Stimulated activated CD4-positive, alpha-beta T cell treated with anti-CD3 and anti-CD28 coated beads, Interleukin-15, amount 100 ng/mL, for 48 hours (primary cell): ENCODE measurements at places on chromosomes 7 and 10.

GRCh38 chr7:132150711-132151110 lies 425.6 kb downstream of the PLXNA4 start:
- no peak for DNase-seq

- DNase-seq, result no peak
These were observed 316.3 kb downstream of the PARD3 start for GRCh38 chr10:34498821-34499220.

DNA sequence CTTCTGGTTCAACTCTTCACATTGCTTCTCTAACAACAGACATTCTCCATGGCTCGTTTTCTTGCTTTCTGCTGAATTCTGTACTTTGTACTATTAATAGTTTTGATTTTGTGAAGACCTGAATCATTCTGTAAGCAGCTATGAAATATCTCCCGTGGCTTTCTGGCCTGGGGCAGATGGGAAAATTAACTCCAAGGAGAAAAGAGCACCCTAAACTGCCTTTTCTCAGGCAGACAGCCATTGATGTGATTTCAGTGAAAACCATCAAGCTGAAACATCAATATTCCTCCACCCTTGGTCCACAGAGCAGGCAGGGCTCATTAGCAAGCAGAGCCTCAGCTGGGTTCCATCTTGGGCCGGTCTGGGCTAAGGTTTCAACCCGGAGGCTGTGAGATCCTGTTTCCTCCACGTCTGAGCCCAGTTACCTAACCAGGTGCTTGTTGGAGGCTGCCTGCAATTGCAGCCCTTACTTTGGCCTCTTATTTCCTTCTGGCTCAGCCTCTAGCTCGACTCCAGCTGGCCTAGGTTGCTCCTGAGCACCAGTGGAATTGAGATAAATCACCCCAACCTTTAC lies 21.1 kb upstream of the EZH2 start:
- no peak for DNase-seq

GRCh38 chr10:48251152-48251524 lies 23.4 kb downstream of the FRMPD2 start:
- no peak for DNase-seq

DNA sequence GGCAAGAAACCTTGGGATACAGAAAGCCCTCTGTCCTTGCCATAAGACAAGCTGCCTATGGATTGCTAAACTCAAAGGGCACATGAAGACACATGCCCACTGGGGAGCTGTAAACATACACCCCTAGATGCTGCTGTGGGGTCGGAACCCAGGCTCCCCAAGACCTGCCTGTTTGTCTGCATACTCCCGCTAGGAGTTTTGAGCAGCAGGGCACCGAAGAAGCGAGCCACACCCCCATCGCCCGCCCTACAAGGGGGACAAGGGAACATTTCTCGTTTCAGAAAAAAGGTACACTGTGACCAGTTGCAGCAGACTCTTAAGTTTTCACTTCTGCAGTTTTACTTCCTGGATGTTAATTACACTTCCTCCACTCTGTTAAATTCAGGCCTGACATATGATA lies 680.2 kb upstream of the GHITM start:
- DNase-seq, result no peak

- DNase-seq, result no peak
These were observed 49.5 kb upstream of the CREB5 start for GRCh38 chr7:28362812-28363211.

- no peak for DNase-seq
These were observed 5.2 kb downstream of the ARL4A start for GRCh38 chr7:12692479-12693259.

GRCh38 chr7:33196221-33196620 lies 66.9 kb downstream of the BBS9 start:
- no peak for DNase-seq

GRCh38 chr10:113135025-113135424 lies 185.0 kb downstream of the TCF7L2 start:
- DNase-seq, result no peak

GRCh38 chr7:16420649-16421332 lies 547 bp downstream of the CRPPA start:
- peak; percentile 82 for DNase-seq

DNA sequence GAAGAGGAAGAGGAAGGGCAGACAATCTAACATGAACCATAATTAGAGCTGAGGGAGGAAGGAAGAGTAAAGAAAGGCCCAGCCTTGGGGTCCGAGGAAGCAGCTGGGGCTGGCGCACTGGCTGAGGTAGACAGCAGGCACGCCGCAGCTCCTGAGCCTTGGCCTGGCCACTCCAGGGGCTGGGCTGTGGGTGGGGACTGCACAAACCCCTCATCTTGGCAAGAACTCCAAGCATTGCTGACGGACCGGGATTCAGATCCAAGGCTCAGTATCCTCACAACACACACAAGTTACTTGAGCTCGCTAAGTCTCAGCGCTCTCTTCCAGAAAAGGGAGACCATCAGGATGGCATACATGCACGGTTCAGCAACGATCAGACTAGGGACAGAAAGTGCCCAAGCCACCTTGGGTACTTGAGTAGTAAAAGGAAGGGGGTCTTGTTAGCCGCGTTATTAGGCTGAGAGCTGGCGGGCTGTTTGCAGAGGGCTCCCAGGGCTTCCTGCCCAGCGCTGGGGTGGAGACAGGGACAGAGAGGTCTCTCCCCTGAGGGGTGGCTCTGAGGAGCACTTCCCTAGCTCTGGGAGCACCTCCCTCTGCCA lies 4.5 kb downstream of the TNS3 start:
- DNase-seq, result no peak

DNA sequence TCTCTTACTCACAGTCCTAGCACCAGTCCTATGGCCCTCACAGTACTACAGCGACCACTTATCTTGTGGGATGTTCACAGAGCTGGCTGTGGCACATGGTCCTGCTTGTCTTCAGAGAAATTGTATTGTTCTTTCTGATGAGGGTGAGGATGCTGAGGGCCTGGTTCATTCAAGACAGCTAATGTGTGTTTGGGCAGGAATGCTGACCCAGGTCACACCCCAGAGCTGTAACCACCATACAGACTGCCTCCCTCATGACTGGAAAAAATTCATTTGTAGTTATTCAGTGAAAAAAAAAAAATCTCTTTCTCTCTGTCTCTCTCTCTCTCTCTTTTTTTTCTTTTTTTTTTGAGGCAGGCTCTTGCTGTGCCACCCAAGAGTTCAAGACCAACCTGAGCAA lies 83.5 kb downstream of the KLF6 start:
- no peak for DNase-seq

DNA sequence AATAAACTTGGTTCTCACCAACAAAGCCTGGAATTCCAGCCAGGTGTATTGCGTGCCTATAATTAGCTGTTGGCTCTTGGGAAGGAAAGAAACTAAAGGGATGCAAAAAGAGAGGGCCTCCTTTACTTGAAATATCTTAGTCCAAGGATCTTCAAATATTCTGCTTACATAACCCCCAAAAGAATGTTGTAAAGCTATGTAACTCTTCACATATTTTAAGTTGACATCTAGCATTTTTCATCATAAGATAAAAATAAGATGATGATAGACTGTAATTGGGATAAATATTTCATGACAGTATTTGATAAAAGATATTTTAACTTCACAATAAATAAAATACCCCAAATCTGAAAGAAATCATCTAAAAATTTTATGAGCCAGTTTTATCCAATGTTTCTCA lies 52.5 kb upstream of the SEPTIN7 start:
- DNase-seq, result no peak

DNA sequence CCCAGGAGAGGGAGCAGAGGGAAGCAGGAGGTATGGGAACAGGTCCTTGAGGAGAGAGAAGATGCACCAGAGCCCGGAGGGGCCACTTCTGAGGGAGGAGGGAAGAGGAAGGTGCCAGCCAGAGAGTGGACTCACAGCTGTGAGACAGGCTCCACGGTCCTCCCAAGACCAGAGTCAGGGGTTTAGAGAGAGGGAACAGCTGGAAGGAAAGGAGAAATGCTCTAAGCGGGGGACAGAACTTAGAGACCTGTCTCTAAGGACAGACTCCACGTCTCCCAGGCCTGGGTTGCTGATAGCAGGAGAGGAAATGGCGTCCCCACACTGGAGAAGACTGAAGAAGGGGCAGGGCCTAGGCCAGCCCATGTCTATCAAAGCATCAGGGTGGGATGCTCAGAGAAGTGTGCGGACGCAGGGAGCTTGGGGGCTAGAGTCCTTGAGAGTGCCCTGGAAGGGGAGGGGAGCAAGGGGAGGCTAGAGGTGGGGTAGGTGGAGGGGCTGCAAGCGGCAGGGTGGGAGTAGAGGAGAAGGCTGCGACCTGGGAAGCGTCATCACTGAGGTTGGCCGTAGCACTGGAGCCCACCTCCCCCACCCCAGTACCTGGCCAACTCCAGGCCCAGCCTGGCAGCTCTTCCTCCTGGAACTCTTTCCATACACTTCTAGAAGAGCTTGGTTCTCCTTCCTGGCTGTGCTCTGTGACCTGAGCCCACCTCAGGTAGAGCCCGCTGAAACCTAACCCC lies 25.6 kb upstream of the GRID1 start:
- no peak for DNase-seq

- no peak for DNase-seq
These were observed 239.0 kb downstream of the PHTF2 start for GRCh38 chr7:78037603-78038002.

DNA sequence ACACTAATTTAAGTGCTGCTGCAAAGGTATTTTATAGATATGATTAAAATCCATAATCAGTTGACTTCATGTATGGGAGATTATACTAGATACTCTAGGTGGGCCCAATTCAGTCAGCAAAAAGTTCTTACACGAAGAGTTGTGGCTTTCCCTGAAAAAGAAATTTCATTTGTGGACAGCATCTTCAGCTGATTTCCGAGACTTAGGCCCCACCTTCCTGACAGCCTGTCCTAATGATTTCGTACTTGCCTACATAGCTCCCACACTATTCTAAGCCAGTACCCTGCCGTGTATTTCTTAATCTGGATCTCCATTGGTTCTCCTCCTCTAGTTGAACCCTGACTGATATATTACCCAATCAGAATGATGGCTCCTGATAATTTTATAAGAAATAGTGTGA lies 297.9 kb downstream of the EXOC4 start:
- DNase-seq, result no peak

DNA sequence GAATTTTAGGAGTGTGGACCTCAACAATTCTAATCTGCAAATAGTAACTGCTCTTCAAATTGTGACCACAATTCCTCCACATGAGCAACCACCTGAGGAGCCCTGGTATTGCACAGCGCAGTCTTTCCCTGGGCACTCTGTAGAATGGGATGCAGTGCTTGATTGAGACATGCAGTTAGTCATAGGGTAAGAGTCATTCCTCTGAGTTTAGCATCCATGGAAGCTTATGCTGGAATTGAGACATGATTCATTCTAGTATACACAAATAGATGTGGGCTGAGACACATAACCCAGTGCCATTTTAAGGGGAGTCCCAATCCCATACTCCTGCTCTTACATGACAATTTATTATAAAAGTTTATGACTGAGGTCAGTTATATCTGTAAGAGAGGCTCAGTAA lies 582.3 kb upstream of the CNTNAP2 start:
- no peak for DNase-seq

GRCh38 chr7:3712841-3713240 lies 411.8 kb downstream of the SDK1 start:
- DNase-seq, result no peak

- DNase-seq, result no peak
These were observed at the start of gene GCK for GRCh38 chr7:44189286-44189992. Gene GCK (minus strand): TSS chr7:44189439. CDS start chr7:44188953, 486 bp downstream.

DNA sequence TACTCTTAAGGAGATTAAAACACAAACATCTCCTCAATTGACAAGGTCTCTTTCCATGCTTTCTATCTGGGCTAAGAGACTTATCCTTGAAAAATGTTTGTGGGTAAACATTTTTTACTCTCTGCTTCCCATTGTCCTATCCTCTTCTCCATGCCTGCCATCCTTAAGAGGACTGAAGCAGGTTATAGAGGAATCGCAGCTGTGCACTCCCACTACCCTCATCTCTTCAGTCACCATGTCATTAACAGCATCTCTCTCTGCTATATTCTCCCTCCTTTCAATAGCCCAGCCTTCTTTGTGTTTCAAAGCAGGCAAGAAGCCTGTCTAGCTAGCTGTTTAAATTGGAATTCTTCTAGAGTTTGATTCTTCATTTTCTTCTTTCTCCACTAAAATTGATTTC lies 22.6 kb downstream of the COL1A2 start:
- DNase-seq, result no peak

DNA sequence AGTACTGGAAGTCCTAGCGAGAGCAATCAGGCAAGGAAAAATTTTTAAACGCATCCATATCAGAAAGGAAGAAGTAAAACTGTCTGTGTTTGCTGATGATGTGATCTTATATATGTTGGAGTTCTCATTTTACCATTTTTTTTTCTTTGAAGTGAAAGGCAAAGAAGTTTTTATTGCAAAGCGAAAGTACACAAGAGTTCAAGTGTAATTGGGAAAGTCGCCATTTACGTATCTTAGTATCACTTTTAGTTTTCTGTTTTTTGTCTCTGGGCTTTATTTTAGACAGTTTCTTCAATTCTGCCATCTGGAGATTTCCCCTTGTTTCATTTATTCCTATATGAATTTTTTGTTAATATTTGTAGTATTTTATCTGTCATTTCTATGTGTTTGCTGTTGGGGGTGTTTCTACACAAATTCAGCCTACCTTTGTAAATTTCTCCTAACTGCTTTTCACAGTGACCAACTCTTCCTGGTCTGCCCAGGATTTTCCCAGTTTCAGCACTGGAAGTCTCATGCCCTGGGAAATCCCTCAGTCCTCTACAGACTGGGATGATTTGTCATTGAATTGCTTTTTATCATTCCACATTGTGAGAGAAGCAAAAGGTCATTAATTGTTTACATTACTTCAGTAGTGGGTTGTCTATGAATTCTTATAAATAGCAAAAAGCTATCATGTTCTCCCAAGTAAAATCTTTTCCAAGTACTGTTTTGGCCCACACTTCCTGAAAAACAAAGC lies 23.2 kb downstream of the BET1 start:
- no peak for DNase-seq

GRCh38 chr7:17608114-17608833 lies 309.8 kb downstream of the AHR start:
- no peak for DNase-seq

DNA sequence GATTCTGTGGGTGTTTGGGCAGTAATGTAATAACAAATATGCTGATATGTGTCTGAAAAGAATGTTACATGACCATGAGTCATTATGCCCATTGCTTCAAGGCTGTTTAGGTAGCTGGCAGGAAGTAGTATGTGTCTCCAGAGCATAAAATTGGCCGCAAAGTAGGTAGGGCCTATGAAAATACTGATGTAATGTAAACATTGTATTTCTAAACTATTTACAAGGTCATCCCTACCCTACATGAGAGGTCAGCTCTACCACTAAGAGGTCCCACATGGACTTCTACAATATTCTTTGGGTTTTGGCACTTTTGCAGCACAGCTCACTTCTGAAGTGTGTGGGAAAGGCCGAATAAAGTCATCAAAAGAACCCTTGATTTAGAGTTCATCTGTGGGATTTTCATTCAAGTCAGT lies 301.9 kb downstream of the AHR start:
- DNase-seq, result no peak

GRCh38 chr7:105756367-105756766 lies 120.0 kb downstream of the ATXN7L1 start:
- no peak for DNase-seq

- DNase-seq, result no peak
These were observed 170.5 kb downstream of the C1GALT1 start for GRCh38 chr7:7352845-7353244.

GRCh38 chr7:126856691-126857291 lies 395.9 kb downstream of the GRM8 start:
- no peak for DNase-seq
